ENCODE measurements at places on chromosomes 2 and 18.

- H3K4me3 ChIP-seq: no peak overlapping the region
- H3K4me1 ChIP-seq: peaks cover 16% of the 10 kb centered on the region
- DNase-seq: no peak
- no peaks in the 10 kb centered on the region for H3K27me3 ChIP-seq
- H3K27ac ChIP-seq: no peak overlapping the region
These were observed 27.5 kb downstream of the MAP4K4 start for GRCh38 chr2:101725038-101725437.

DNA sequence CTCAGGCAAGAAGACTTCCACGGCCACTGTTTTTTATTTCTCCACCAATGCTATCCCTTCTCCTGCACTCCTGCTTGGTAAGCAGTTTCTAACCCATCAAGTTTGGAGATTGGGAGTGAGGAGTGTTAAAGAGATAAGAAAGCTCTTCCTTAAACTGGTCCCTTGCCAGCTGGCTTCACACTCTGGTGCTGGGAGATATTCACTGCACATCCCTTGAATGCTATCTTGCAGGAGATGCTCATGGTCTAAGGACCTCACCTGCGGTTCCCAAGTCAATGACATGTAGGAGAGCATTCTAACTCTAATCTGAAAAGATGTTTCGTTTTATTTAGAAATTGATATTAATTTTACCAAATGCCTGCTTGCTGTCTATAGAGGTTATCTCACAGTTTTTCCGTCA lies 28.2 kb upstream of the CYRIA start:
- no peaks in the 10 kb centered on the region for H3K36me3 ChIP-seq
- no peak overlapping the region for H3K27ac ChIP-seq
- no peak for DNase-seq
- no peaks in the 10 kb centered on the region for H3K4me1 ChIP-seq

- H3K27me3 ChIP-seq: no peaks in the 10 kb centered on the region
- peaks cover 36% of the 10 kb centered on the region for H3K36me3 ChIP-seq
- H3K4me1 ChIP-seq: peaks cover 34% of the 10 kb centered on the region
These were observed 4.9 kb downstream of the MAP3K2 start for GRCh38 chr2:127382831-127383230.

DNA sequence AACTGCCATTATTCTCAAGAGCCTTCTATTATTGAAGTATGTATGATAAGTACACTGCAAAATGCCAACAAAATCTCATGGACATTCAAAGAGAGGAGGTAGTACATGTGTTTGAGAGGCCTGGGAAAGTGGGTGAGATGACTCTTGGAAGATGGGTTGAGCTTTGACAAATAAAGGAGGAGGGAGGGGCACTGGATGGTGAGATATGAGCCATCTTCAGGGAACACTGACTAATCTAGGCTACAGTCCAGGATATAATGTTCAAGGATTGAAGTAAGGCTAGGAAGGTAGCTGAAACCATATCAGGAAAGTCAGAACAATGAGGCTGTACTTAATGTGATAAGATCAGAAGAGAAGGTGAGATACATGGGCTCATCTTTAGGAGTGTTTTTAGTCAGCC lies 559.7 kb downstream of the ZEB2 start:
- no peak overlapping the region for H3K4me3 ChIP-seq
- DNase-seq: no peak
- peaks cover 4% of the 10 kb centered on the region for H3K27me3 ChIP-seq
- H3K27ac ChIP-seq: no peak overlapping the region
- H3K4me1 ChIP-seq: peaks cover 14% of the 10 kb centered on the region

DNA sequence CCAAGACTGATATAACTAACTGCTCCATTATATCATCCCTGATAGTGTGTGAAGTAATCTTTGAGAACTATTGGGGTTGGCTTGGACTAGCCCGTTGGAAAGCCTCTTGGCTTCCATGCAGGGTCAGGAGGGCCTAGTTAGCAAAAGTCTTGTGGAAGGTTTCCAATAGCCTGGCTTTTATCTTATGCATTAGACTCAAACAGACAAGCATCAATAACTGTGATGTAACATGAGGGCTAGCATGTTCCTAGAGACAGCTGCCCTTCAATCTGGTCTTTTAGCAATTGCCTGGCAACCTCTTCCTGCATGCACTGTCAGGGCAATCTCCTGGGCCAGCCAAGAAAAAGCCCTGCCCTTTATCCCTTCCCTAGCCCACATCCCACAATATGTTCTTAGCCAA lies 18.2 kb downstream of the SLC8A1 start:
- no peaks in the 10 kb centered on the region for H3K4me1 ChIP-seq
- no peaks in the 10 kb centered on the region for H3K27me3 ChIP-seq
- no peaks in the 10 kb centered on the region for H3K36me3 ChIP-seq
- no peak for DNase-seq
- H3K27ac ChIP-seq: no peak overlapping the region

GRCh38 chr2:17257189-17257909 lies 260.9 kb downstream of the RAD51AP2 start:
- no peak overlapping the region for H3K4me3 ChIP-seq
- peaks cover 17% of the 10 kb centered on the region for H3K27me3 ChIP-seq
- H3K36me3 ChIP-seq: no peaks in the 10 kb centered on the region
- H3K4me1 ChIP-seq: no peaks in the 10 kb centered on the region
- H3K27ac ChIP-seq: no peak overlapping the region

DNA sequence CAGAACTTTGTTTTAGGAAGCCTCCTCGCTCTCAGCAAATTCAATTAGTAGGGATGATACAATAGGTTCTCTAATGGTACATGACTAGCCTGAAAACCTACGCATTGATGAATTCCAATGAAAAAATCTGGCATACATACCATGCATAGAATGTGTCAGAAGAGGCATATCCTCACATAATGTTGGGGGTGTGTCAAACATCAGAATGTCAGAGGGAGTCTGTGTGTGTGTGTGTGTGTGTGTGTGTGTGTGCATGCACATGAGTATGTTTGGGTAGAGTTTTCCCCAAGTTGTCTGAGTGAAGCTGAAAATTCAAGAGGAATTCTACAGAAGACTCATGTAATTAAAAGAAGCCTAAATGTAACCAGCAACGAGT lies 78.5 kb downstream of the FIGN start:
- H3K27ac ChIP-seq: no peak overlapping the region
- peaks cover 14% of the 10 kb centered on the region for H3K4me1 ChIP-seq
- H3K4me3 ChIP-seq: no peak overlapping the region
- peaks cover 10% of the 10 kb centered on the region for H3K36me3 ChIP-seq
- no peak for DNase-seq
- H3K27me3 ChIP-seq: no peaks in the 10 kb centered on the region

DNA sequence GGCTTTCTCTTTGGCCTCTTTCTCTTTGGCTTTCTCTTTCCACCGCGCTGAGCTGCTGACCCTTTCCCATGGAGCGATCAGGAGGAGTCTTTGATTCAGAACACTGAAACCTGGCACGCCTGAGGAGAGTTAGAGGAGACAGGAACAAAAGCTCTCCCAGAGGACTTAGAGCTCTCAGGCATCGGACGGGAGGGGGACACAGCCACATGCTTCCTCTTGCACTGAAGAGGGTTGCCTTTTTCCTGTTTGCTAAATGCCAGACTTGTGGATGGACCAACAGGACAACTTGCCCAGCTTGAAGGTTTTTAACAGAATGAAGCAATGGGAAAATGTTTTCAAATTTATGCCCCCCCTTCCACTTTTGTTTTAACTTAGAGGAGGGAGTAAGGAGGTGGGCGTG lies 3.6 kb upstream of the PTPN18 start:
- H3K4me3 ChIP-seq: peak overlapping the region; percentile 49
- H3K4me1 ChIP-seq: peaks cover 36% of the 10 kb centered on the region
- H3K36me3 ChIP-seq: peaks cover 24% of the 10 kb centered on the region
- no peak for DNase-seq

Measured in nephron progenitor cell (in vitro differentiated cells).